ENCODE measurements at places on chromosomes 3 and 15.

GRCh38 chr3:50316657-50317242 lies 5.8 kb downstream of the HYAL2 start:
- no peak for DNase-seq

GRCh38 chr15:61521953-61522352 lies 292.9 kb upstream of the RORA start:
- no peak for DNase-seq

DNA sequence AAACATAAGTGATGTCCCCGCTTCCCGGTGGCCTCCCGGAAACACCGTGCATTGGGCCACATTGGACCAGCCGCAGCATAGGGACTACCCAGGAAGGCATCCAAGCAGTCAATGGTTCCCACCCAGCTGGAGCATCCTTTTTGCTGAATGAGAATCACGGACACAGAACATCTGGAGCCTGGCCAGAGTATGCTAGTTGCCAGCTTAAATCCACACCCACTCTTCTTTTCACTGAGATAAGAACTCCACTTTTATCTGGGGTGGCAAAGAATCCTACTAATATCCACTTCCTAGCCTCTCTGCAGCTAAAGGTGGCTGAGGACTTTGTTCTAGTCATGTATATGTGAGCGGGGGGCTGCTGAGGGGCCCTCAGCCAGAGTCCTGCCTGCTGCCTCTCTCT lies 95.2 kb upstream of the PLXNA1 start:
- no peak for DNase-seq

DNA sequence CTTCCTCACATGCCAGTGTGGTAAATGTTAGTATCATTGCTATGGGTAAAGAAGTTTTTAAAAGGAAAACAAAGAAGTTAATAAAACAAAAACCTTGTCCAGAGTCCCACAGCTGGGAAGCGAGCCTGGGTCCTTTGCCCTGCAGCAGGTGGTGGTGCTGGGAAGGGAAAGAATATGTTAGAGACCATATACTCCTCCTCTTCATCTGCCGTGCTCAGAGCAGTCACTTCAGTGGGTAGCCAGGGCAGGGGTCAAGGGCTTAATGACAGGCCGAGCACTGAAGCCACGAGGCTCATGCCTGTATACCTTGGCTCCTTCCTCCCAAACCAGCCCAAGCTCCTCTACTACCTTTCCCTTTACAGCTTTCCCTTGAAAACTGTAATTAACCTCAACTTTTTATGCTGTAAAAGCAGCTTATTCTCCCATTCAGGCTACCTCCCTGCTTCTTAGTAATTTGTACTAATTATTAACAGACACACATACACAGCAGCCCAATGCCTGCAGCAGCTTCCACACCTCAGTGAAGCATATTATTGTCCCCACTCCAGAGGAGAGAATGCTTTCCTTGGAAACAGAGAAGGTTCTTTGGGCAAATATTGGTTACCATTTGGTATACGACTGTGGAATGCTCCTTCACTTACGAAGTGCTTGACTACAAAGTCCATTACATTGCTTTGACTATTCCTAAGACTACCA lies 362.1 kb downstream of the EPHB1 start:
- DNase-seq, result no peak

DNA sequence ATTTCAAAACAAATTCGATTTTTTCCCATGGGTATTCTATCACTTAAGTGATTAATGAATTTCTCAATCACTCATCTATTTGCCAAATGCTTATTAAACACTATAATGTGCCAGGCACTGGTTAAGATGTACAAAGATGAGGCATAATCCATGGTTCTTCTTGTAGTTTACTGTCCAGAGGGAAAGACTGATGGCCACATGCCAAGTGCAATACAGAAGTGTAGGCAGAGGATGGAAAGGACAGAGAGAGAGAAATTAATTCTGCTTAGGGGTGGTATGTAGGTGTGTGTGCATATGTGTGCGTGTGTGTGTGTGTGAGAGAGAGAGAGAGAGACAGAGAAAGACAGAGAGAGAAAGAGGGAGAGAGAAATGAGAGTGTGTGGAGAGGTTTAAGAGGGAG lies 120.8 kb upstream of the CCNL1 start:
- no peak for DNase-seq

DNA sequence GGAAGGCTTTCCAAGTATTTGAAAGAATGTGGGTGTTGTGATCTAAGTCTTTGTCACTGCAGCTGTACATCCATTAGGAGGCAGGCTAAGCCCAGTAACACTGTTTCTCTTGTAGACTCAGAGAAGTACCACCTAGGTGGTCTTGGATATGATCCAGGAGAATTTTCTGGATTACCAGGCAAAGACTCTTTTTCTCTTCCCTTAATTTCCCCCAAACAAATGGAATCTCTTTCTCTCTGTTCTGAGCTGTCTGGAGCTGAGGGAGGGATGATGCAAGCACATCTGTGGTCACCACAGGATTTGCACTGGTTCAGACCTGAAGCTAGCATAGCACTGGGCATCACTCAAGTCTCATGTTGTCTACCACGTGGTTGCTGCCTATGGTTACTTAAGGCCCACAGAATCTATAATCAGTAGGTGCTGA lies 227.6 kb downstream of the NECTIN3 start:
- DNase-seq, result no peak

DNA sequence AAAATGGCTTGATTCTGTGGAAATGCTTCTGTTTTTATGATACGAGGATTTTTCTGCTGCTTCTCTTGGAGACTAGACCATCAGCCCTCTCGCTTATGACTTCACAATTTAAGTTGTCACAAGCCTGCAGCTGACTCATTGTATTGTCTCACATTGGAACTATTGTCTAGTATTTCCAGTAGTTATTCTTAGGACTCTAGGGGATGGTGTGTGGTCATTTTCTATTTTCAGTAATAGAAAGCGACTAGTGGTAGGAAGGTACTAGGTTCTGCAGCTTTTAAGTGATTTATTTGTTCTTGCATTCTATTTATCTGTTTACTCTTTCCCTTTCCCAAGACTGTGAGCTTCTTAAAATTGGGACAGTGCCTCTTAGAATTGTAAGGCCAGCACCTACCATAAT lies 66.3 kb upstream of the CRTC3 start:
- no peak for DNase-seq

- DNase-seq, result no peak
Observed at GRCh38 chr15:99562238-99562637, 3.5 kb upstream of the MEF2A start.

- no peak for DNase-seq
Observed at GRCh38 chr3:30518872-30519271, 87.5 kb upstream of the TGFBR2 start.

DNA sequence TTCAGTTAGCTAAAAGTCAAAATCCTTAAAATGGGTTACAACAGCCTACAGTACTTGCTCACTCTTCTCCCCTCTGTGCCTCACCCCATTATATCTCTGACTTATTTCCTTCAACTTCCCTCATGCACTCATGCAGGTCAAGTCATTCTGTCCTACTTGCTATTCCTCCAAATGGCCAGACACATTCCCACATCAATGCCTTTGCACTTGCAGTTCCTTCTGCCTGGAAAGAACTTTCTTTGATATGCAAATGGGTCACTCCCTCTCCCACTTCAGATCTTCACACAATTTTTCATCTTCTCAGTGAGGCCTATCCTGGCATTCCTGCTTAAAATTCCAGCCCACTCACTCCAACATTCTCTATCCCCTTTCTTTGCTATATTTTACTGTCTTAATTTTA lies 547.2 kb upstream of the TGFBR2 start:
- no peak for DNase-seq

DNA sequence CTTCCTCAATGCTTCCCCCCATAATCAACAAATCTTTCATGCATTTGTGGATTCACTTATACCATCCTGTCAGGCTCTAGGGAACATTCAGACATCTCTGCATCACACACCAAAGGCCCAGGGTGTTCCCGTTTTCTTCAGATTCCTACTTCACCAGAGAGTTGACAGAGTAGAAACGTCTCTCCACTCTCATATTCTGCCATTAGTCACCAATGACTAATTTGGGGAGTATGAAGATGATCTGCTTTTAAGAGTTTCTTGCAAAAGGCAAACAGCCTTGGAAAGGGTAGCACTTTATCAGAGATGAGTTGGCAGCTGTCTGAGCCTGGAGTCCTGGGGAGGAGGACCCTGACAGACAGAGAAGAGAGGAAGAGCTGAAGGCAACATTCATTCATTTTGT lies 55.8 kb upstream of the DGKG start:
- no peak for DNase-seq

- DNase-seq, result no peak
Observed at GRCh38 chr3:185639632-185640206, 53.6 kb downstream of the SENP2 start.

- DNase-seq, result no peak
Observed at GRCh38 chr3:114216186-114216970, 21.0 kb downstream of the ZNF80 start.

GRCh38 chr15:46644501-46645481 lies 1010.0 kb downstream of the SQOR start:
- DNase-seq, result no peak

DNA sequence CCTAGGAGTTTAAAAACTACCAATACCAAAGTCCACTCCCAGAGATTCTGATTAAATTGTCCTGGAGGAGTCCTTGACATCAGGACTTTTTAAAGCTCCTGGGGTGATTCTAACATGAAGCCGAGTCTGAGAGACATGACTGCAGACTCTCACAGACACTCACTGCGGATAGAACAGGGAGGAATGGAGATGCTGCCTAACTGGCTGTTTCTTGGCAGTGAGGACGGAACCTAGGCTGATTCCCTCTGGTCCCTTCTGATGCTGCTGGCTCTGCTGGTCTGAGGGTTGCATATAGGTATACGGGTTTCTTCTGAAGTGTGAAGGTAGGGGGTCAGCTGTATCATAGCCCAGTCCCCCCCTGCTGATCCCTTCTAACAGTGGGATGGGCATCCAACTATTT lies 1.3 kb upstream of the HRG start:
- no peak for DNase-seq

- no peak for DNase-seq
Observed at GRCh38 chr3:45205126-45205525, 21.0 kb downstream of the TMEM158 start.

DNA sequence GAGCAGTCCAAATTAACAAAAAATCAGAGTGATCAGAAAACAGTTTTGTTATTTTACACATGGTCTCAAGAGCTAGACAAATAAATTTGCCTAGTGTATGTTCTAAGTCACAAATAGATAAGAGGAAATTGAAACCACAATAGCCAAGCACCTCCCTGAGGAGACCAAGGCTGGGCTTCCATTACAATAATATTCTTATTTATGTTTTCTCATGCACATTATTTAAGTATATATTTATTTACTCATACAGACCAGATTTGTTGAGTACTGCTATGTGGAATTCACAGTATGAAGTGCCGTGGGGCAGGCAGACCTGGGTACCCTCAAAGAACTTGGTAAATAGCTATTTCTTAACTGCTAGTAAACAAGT lies 242.3 kb upstream of the ICE2 start:
- DNase-seq, result no peak

GRCh38 chr15:89391685-89392257 lies 57.1 kb upstream of the POLG start:
- no peak for DNase-seq

DNA sequence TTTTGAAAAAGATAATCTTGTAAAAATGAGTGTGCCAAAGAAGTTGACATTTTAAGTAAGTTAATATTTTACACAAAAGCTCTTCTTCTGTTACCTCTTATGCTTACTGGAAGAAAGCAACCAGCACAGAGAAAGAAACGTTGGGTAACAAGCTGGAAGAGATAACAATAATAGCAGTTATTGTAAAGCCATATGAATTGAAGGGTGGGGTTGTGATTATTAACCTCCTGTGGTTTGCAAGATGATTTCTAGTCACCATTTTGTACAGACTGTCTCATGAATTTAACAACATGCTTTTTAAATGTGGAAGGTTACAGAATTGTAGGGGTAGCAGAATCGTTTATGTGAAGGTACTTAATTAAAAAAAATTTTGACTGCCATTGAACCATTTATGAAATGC lies 9.2 kb downstream of the RAP2B start:
- no peak for DNase-seq

GRCh38 chr3:4158329-4158728 lies 144.8 kb upstream of the SETMAR start:
- DNase-seq, result no peak

- no peak for DNase-seq
Observed at GRCh38 chr3:172844428-172844827, 93.9 kb downstream of the ECT2 start.

DNA sequence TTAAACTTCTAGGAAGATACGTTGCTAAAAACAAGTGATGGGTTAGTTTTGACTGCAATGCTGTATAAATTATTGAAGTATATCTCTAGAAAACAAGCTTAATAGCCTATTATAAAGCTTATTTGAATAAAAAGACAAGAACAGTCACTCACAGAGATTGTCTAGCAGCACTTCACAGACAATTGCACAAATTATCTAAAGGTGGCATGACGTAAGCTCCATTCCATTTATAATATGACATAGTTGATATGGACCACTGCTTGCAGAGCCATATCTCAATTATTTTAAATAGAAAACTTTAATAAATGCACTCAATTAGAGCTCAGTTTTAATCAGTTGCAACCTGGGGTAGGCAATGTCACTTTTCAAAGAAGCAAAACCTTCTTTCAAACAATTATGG lies 319.9 kb upstream of the GBE1 start:
- no peak for DNase-seq

- no peak for DNase-seq
Observed at GRCh38 chr15:22884344-22884743, 45.9 kb downstream of the NIPA2 start.

DNA sequence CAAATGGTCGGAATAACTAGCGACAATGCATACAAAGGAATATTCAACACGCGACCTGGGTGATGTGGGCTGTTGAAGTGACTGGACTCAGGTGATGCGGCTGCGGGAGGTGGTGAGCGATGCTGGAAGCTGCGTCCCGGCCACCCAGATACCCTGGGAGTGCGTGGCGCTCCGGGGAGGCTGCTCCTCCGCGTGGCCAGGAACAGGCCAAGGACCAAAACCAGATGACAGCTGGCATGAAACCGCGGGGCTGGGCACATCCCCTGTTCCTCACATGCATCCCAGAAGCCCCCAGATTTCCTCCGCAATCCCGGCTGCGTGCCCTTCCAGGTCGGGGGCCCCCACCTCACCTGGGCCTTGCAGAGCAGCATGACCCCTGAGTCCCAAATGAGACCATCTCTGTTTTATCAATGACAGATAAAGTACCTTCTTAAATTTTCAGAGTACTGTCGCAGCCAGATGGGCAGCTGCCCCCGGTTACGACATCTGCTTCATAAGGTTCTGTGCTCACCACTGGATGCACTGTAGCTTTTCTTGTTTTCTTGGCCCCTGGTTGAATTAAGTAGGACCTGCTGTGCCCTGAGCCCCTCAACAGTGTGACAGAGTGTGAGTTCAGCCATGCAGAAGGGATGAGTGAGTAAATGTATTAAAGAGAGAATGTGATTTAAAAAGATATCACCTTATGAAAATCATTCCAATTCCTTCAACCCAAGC lies 278.2 kb downstream of the GABRG3 start:
- no peak for DNase-seq

DNA sequence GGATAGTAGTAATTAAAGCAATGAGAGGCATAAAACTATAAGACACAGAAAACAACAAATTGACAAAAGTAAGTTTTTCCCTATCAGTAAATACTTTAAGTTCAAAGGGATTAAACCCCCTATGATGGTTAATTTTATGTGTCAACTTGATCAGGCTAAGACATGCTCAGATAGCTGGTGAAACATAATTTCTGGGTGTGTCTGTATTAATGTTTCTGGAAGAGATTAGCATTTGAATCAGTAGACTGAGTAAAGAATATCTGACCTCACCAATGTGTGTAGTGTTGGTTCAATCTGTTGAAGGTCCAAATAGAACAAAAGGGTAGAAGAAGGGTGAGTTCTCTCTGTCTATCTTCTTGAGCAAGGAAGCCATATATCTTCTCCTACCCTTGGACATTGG lies 283.3 kb upstream of the GRM7 start:
- no peak for DNase-seq

GRCh38 chr3:144332868-144333267 lies 361.2 kb downstream of the DIPK2A start:
- no peak for DNase-seq
